Aorta (tissue), 5 donors: ENCODE measurements at places on chromosomes 5 and 9.

DNA sequence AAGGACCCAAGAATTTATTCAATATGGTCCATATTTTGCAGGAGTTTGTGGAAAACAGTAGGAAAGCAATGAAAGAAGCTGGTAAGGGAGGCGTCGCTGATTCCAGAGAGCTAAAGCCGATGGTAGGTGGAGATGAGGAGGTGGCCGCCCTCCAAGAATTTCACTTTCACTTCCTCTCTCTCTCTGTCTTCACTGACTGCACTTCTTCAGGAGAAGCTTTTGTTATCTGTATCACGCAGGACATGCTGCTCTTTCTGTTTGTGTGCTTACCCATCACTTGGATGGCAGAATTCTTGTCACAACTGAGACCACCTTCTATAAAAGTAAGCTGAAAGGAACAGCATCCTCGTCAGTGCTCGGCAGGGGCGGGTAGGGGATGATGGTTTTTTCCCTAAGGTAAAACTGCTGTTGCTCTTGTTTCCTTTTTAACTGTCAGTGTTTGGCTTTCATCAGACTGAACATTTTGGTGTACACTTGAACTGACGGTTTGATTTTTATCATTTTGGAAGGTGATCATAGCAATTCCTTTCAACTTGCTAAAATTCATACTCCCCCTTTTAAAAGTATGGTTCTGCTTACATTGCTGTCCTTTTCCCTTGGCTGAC, 62.4 kb upstream of the FSD1L start:
- DNase-seq: no peak

GRCh38 chr5:102759700-102760099, 4.6 kb downstream of the PAM start:
- DNase-seq: no peak

DNA sequence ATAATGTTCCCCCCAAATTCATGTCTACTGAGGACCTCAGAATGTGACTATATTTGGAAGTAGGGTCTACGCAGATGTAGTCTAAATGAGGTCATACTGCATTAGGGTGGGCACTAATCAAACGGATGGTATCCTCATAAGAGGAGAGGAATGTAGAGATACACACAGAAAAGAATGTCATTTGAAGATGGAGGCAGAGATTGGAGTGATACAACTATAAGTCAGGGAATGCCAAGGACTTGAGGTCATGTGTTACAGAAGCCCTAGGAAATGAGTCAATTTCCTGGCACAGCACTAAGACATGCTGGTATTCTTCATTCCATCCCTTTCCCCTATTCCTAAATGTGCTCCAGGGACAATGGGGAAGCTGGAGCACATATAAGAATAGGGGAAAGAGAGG, 758 bp upstream of the PDCD1LG2 start:
- no peak for DNase-seq

GRCh38 chr9:73371801-73372200, 220.1 kb downstream of the ANXA1 start:
- DNase-seq: no peak

DNA sequence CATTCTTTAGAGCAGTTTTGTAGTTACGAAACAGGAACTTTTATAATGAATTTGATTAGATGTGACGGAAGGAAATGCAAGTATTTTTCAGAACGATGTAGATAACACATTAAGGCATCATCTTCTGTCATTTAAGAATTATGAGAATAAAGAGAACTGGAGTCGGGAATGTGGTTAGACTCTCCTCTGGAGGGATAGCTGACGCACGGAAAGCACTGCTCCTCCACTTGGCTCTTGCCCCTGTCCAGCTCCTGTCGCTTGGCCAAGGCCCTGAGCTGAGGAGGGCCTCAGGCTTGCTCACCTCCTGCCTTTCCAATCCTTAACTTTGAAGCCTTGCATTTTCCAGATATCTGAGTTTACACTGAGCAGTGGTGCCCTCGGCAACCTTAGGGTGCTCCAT, 60.5 kb downstream of the MAP1B start:
- peak; percentile 82 for DNase-seq

GRCh38 chr5:170268884-170269283, 28.7 kb downstream of the LCP2 start:
- DNase-seq: no peak

GRCh38 chr9:75053869-75054268, 25.8 kb upstream of the CARNMT1 start:
- DNase-seq: no peak

- DNase-seq: no peak
Observed at GRCh38 chr5:39073767-39074016, 507 bp downstream of the RICTOR start.

DNA sequence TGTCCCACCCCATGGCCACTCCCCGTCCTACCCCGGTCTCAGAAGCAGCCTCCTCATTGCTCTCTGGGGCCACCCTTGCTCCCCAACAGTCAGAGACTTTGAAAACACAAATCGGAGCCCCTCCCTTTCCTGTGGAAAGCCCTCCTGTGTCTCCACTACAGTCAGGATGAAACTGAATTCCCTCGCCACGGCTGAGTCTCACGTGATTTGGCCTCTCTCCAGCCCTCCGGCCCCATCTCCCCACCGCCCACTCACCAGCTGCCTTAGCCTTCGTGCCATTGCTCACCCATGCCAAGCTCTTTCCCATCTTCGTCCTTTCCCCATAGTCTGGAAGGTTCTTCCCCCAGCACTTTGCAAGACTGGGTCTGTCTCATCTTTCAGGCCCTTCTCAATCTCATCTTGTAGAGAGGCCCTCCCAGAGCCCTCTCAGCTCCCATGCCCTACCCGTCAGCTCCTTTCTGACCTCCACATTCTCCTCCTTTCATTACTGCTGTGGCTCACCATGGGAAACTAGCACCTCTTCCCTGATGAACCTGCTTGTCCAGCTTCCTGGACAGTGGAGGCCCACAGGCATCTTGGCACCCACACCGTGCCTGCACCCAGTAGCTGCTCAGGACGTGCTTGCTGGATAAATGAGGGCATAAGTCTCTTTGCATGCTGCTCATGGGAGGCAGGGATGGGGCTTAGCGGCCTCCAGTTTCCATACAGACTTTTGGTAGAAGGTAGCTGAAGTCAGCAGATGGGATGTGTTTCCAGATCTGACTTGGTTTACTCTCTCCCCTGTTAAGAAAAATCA, 126.4 kb upstream of the COL5A1 start:
- DNase-seq: no peak

- no peak for DNase-seq
Observed at GRCh38 chr5:35668794-35669193, 51.1 kb downstream of the SPEF2 start.
